ENCODE measurements at places on chromosomes 7 and 10.

GRCh38 chr10:74753442-74754211 lies 72.8 kb upstream of the KAT6B start:
- DNase-seq, result no peak

- no peak for DNase-seq
These were observed 69.7 kb upstream of the EMX2 start for GRCh38 chr10:117472872-117473271.

- peak; percentile 30 for DNase-seq
These were observed 10.7 kb upstream of the REPIN1 start for GRCh38 chr7:150357771-150358427.

GRCh38 chr7:94296881-94297280 lies 97.8 kb upstream of the COL1A2 start:
- no peak for DNase-seq

DNA sequence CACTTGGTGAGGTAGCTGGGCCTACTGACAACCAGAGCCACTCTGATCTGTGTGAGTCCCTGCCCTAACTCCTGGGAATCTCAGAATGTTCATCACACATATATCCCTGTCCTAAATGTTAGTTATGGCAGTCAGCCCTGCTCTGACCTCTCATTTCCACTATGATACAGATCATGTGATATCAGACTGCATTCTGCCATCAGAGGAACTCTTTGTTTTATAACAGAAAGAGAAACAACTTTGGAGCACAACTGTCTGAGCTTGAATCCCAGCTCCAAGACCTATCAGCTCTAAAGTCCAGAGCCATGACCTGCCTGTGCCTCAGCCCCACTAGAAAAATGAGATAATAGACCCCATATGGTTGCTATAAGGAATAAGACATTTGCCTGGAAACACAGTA lies 54.6 kb upstream of the ABCB4 start:
- no peak for DNase-seq

GRCh38 chr7:35748371-35748770 lies 52.5 kb upstream of the SEPTIN7 start:
- DNase-seq, result no peak

- DNase-seq, result no peak
These were observed 695.5 kb upstream of the SEMA3D start for GRCh38 chr7:85882335-85882734.

- DNase-seq, result no peak
These were observed 95.5 kb downstream of the NKX6-2 start for GRCh38 chr10:132690401-132690800.

Data from epithelial cell of esophagus (primary cell).